ENCODE measurements at places on chromosomes 1 and 21.

GRCh38 chr1:117346206-117346928 lies 20.9 kb upstream of the MAN1A2 start:
- no peak for DNase-seq

DNA sequence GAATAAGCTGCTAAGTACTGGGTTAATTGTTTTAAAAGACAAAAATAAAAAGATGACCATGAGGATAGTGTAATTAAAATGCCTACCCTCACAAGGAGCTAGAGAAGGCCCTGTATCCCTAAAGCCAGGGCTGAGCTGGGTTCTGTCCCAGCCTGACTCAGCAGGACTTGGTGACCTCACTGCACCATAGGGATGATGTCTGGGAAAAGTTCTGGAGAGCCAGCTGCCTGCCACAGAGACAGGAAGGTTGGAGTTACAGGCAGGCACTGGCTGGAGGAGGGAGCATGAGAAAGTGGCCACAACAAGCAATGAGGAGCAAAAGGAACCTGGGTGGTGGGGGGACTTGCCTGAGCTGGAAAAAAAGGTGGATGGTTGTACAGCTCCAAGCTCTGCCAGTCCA lies 5.7 kb upstream of the TNR start:
- DNase-seq: no peak

DNA sequence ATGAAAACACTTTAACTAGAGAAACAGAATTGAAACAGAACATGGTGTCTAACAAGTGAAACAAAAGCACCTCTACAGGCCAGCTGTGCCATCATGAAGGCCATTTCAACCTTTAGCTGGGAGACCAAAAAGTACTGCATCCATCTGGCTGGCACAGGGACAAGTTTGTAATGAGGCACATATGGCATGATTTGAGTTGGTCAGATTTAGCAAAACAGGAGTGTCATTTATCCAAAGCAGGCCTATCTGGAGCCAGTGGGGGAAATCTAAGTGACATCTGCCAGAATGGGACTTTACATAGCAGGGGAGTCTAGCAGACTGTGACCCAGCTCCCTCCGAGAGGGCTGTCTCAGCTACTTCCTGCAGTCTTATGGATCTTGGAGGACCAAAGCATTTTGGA lies 51.9 kb downstream of the DNTTIP2 start:
- DNase-seq: no peak

GRCh38 chr1:39522661-39523567 lies 31.5 kb downstream of the BMP8A start:
- DNase-seq: no peak

GRCh38 chr1:113048064-113048463 lies 24.9 kb upstream of the LRIG2 start:
- DNase-seq: no peak
